ENCODE measurements at places on chromosomes 11 and 22. TPM values are rescaled to one million over a fixed set of nuclear protein-coding genes. Genes with fewer than 3 reads are reported as not detected.

GRCh38 chr11:45097721-45098493, 48.5 kb upstream of the PRDM11 start:
- no peak for DNase-seq

DNA sequence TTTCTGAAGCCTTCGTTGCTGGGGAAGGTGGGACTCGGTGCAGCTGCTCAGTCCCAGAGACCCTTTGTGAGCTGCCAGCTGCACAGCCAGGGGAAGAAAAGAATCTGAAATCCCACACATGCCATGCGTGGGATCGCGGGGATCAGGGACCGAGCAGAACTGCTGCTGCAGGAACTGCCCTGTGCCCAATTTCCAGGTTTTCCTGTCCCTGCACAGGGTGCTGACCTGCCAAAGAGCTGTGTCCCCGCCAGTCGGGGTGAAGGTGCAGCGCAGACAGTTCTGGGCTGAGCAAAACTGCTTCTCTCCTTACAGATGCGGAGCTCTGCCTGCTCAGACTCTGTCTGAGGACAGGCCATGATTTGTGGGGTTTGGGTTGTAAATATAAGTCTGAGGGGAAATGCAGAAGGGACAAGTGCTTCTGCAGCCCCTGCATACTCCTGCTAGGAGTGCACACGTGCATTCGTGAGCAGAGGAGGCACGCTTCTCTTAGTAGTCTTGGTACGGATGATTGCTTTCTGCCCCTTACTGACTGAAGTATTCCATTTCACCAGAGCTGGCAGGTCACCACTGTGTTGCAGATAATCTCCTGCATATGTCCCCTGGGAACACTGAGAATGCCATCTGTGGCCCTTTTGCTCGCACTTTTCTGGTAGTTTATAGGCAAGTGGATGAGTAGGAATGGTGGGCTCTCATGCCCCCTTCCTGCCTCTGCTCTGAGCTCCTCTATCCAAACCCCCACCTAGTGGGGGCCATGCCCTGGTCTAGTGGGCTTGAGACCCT, 141.4 kb downstream of the PARVA start:
- no peak for DNase-seq

DNA sequence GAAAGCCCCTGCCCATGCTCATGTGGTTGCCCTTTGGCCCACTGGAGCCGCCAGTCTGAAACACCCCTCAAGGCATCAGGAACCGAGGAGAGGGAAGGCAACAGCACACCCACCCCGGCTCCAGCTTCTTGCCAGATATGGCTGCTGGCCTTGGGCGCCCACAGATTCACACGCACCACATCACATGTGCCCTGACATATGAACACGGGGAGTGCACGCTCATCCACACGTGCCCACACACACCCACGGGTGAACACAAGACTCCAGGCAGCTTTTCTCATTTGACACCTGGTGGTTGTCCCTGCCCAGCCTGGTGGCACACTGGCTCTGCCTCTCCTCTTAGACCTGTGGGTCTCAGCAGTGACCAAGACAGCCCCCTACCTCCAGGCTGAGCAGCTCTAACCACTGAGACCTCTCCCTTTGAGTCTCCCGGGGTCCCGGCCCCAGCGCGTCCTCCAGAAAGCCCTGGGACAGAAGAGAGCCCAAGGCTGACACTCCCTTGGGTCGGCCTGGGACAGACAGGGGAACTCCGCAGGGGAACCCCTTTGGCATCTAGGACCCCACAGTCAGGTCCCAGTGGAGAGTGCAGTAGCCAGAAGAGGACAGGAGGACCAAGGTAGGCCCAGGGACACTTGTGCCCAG, 2.7 kb upstream of the MAPK12 start:
- no peak for DNase-seq

GRCh38 chr22:47391169-47392053, 629.0 kb downstream of the TBC1D22A start:
- DNase-seq, result no peak

GDPD4 gene
- not detected for total RNA-seq

- DNase-seq, result no peak
Observed at GRCh38 chr11:40376331-40376730, 1083.1 kb downstream of the LRRC4C start.

DEPDC7 gene
- 7.6 TPM for total RNA-seq

- no peak for DNase-seq
Observed at GRCh38 chr11:64624883-64625481, 34.0 kb downstream of the SLC22A12 start.

ADM2 gene
- 8.0 TPM for total RNA-seq

MS4A4E gene
- total RNA-seq, result not detected

Data from H1 (cell line).